NCI-H2171 (cell line): ENCODE measurements at places on chromosomes 1 and 21.

DNA sequence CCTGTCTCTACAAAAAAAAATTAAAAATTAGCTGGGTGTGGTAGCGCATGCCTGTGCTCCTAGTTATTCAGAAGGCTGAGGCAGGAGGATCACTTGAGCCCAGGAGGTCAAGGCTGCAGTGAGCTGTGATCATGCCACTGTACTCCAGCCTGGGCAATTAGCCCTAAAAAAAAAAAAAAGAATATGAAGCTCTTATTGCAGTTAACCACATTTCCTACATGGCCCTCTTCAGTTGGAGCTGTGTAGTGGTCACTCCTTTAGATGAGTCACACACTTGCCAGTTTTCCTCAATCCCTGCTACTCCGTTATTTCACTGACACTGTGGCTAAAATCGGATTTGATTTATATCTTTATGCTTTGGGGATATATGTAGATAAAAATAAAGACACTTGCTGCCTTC, 11.8 kb downstream of the NFYC start:
- no peak for DNase-seq

DNA sequence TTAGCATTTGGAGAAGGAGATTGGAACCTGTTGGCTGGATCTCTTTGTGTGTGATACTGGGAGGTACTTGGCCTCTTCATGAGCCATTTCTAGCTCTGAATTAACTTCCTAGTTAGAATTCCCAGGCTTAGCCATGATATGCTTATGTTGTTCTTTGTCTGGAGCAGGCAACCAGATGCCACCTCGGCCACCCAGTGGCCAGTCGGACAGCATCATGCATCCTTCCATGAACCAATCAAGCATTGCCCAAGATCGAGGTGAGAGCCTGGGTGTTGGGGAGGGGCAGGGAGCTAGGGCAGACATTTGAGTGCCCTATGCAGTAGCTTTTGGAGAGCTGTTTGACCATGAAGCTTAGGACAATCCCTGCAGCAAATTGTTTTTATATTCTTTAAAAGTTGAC, 26.5 kb upstream of the PIGV start:
- DNase-seq: no peak

DNA sequence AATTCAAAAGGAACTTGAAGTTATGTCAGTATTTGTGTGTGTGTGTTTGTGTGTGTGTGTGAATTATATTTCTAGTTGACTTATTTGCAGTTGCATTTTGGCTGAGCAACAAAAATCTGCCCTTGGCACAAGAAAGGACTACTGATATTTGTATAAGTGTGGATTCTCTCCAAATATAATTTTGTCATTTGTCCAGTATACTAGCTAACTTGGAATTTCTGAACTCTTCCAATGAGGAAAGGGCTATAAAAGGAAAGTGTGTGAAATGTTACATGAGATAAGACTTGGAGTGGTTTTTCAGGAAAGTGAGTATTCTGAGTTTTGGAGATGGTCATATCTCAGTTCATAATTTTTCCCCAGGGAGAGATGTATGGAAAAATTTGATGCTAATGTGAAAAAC, 1384.1 kb upstream of the B3GALT2 start:
- DNase-seq: no peak

- no peak for DNase-seq
These were observed 278.0 kb downstream of the BRINP2 start for GRCh38 chr1:177448652-177449357.

- DNase-seq: no peak
These were observed 59.3 kb downstream of the VANGL2 start for GRCh38 chr1:160459687-160460086.
